ENCODE measurements at places on chromosomes 11 and 22. TPM values are rescaled to one million over a fixed set of nuclear protein-coding genes. Genes with fewer than 3 reads are reported as not detected.

GRCh38 chr11:130099356-130099755, 29.7 kb downstream of the APLP2 start:
- no peak for DNase-seq

GRCh38 chr11:64518928-64519327, 72.1 kb upstream of the SLC22A12 start:
- DNase-seq: no peak

DNA sequence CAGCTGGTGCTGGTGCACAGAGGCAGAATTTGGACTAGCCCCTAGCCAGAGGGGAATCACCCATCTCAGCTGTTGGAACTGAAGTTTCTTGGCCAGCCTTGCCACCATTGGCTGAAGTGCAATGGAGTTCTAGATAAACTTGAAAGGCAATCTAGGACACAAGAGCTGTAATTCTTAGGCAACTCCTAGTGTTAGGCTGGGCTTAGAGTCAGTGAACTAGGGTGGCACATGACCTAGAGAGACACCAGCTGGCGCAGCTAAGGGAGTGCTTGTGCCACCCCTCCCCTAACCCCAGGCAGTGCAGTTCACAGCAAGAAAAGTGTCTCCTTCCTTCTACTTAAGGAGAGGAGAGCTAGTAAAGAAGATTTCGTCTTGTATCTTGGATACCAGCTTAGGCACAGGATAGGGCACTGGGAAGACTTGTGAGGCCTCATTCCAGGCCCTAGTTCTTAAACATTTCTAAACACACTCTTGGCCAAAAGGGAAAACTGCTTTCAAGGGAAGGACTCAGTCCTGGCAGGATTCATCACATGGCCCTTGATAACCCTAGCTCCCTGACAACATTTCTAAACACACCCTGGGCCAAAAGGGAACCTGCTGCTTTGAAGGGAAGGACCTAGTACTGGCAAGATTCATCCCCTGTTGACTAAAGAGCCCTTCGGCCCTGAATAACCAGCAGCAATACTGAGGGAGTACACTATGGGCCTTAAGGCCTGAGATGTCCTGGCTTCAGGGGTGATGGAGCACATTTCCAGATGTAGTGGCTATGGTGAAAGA, 53.4 kb downstream of the XRRA1 start:
- DNase-seq: no peak

The GRIA4 gene
- total RNA-seq: 0.10 TPM

The ZP1 gene
- total RNA-seq: not detected
